ENCODE measurements at places on chromosomes 12 and 14.

GRCh38 chr14:64935508-64935907 lies 7.0 kb downstream of the GPX2 start:
- no peak for DNase-seq

DNA sequence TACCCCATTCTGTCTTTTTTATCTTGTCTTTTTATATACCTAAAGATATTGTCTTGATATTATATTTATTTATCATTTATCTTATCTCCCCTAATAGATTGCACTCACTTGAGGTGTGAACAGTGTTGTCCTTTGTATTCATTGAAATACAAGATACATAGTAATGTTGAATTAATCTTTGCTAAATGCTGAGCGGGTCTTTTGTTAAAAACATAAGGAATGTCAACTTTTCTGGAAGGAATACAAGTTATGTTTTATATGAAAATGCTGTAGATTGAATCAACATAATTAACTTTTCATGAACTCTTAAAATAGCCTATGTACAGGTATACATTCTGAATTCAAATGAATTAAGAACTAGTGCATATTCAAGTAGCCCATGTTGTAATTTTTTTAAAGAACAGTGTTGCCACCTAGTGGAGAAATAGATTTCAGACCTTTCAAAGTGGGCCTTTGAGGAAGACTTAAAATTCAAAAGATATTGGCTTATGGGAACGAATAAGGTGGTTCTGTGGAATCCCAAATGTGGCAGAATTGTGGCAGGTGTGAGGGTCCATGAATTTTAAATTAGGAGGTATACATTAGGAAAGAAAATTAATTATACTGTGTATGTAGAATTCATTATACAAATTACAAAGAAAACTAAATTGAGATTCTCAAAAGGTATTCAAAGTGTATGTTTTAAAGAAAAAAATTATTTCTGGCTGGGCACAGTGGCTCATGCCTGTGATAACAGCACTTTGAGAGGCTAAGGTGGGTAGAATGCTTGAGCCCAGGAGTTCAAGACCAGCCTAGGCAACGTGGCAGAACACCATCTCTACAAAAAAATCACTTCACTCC lies 19.1 kb downstream of the BBOF1 start:
- peak; percentile 62 for DNase-seq

- DNase-seq, result peak; percentile 74
Observed at GRCh38 chr12:106956048-106956578, 406 bp downstream of the TMEM263 start.

GRCh38 chr12:85253853-85254252 lies 26.2 kb upstream of the ALX1 start:
- peak; percentile 3 for DNase-seq

DNA sequence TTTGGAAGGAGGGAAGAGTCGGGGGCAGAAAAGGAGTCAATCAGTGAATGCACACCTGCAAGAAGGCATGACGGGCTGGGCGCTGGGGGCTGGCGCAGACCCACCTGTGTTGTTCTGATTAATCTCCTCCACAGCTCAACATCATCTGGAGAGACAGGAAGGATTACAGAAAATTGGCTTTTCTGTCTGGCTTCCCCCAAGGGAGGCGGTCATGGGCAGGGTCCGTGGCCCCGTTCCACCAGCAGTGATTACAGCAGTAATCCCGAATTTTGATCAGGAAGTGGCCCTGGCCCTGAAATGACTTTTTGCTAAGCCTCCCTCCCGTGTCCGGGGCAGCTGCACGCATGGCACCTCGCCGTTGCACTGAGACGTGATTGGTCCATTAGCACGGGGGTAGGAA lies 24.4 kb upstream of the GALNT9 start:
- no peak for DNase-seq

GRCh38 chr12:15710860-15711510 lies 78.2 kb downstream of the EPS8 start:
- no peak for DNase-seq
